ENCODE measurements at places on chromosomes 1 and 21. TPM values are rescaled to one million over a fixed set of nuclear protein-coding genes. Genes with fewer than 3 reads are reported as not detected.

The HSF2BP gene
- total RNA-seq: 0.22 TPM

The RBP7 gene
- not detected for total RNA-seq

The SORT1 gene
- total RNA-seq: 110 TPM

The AGMAT gene
- total RNA-seq: not detected

The SLAMF6 gene
- 1.0 TPM for total RNA-seq

The S100A9 gene
- total RNA-seq: 0.80 TPM

The REN gene
- 1.7 TPM for total RNA-seq

The CFHR2 gene
- not detected for total RNA-seq

The NPPB gene
- total RNA-seq: not detected

The OR14I1 gene
- not detected for total RNA-seq

The CYP4X1 gene
- not detected for total RNA-seq

GRCh38 chr1:63787875-63788274 lies 14.1 kb downstream of the ROR1 start:
- no peaks in the 10 kb centered on the region for H3K4me1 ChIP-seq
- no peak overlapping the region for H3K4me3 ChIP-seq
- DNase-seq: no peak
- H3K36me3 ChIP-seq: no peaks in the 10 kb centered on the region
- H3K27me3 ChIP-seq: no peaks in the 10 kb centered on the region
- no peak overlapping the region for H3K27ac ChIP-seq

- DNase-seq: no peak
- H3K4me3 ChIP-seq: no peak overlapping the region
- no peak overlapping the region for H3K27ac ChIP-seq
- no peaks in the 10 kb centered on the region for H3K27me3 ChIP-seq
- H3K36me3 ChIP-seq: peaks cover 31% of the 10 kb centered on the region
Measured at GRCh38 chr1:117871013-117871412, 58.4 kb downstream of the GDAP2 start.

- H3K36me3 ChIP-seq: no peaks in the 10 kb centered on the region
- DNase-seq: no peak
- no peak overlapping the region for H3K4me3 ChIP-seq
- H3K27me3 ChIP-seq: no peaks in the 10 kb centered on the region
Measured at GRCh38 chr1:195415584-195415983, 1192.7 kb downstream of the KCNT2 start.

DNA sequence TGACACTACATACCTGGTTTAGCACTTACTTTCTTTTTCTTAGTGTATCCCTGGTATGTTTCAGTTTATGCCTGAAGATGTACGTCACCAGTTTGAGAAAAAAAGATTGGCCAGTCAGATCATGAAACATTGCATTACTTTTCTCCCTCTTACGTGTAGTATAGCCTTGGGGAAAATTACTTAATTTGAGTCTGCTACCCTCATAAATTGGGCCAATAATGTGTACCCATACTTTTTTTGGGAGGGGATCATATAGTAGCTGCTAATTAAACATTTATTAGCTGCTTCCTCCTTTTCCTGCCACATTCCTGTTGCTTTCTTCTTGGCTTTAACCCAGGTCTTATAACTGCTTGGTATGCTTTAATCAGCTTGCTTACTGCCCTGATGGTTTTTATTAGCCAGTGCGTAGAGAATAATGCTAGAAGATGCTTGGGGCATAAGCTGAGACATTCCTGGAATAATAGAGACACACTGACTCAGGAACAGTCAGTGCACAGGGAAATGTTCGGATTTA lies 32.1 kb downstream of the RABGAP1L start:
- peaks cover 3% of the 10 kb centered on the region for H3K4me1 ChIP-seq
- no peaks in the 10 kb centered on the region for H3K36me3 ChIP-seq

GRCh38 chr1:78619446-78619802 lies 824 bp upstream of the IFI44L start:
- H3K36me3 ChIP-seq: no peaks in the 10 kb centered on the region
- no peak overlapping the region for H3K27ac ChIP-seq
- no peaks in the 10 kb centered on the region for H3K27me3 ChIP-seq
- no peak for DNase-seq
- H3K4me1 ChIP-seq: no peaks in the 10 kb centered on the region

DNA sequence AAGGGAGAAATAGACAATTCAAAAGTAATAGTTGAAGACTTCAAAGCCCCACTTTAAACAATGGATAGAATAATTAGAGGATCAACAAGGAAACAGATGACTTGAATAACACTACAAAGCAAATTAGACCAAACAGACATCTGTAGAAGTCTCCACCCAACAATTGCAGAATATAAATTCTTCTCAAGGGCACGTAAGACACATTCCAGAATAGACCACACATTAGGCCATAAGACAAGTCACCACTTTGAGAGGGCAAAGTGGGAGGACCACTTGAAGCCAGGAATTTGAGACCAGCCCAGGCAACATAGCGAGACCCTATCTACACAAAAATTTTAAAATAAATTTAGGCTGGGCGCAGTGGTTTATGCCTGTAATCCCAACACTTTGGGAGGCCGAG lies 20.5 kb upstream of the RNF186 start:
- no peaks in the 10 kb centered on the region for H3K4me1 ChIP-seq
- DNase-seq: no peak
- no peak overlapping the region for H3K27ac ChIP-seq
- H3K4me3 ChIP-seq: no peak overlapping the region

DNA sequence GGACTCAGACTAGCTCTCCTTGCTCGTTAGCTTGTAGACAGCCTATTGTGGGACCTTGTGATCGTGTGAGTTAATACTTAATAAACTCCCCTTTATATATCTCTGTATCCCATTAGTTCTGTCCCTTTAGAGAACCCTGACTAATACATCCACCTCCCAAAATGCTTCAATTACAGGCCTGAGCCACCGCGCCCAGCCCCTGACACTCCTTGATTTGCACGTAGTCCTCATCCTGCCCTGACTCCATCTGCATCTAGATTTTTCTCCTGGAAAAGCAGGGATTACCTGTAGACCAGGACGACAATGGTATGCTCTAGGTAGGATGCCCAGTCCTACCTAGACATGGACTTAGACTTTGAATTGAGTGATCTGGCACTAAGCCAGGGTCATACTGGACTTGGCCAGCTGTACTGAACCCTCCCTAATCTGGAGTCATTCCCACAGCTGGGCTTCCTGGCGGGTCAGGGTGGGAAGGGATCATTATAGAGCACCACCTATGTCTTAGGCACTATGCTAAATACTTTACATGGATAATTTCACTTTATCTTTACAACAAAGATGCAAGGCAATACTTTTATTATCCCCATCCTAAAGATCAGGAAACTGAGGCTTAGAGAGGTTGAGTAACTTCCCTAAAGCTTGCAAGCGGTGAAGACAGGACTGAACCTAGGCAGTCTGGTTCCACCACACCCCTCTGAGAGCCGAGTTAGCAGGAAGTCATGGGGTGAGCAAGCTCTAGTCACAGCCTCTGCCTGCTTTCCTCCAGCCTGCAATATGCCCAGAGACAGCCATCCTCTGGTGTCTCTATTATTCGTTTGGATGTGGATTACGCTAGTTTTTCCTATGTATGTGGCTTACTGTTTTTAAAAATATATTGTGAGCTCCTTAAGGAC lies 89.4 kb downstream of the DTL start:
- H3K27me3 ChIP-seq: no peaks in the 10 kb centered on the region
- no peak for DNase-seq
- no peak overlapping the region for H3K27ac ChIP-seq
- peaks cover 2% of the 10 kb centered on the region for H3K4me1 ChIP-seq

DNA sequence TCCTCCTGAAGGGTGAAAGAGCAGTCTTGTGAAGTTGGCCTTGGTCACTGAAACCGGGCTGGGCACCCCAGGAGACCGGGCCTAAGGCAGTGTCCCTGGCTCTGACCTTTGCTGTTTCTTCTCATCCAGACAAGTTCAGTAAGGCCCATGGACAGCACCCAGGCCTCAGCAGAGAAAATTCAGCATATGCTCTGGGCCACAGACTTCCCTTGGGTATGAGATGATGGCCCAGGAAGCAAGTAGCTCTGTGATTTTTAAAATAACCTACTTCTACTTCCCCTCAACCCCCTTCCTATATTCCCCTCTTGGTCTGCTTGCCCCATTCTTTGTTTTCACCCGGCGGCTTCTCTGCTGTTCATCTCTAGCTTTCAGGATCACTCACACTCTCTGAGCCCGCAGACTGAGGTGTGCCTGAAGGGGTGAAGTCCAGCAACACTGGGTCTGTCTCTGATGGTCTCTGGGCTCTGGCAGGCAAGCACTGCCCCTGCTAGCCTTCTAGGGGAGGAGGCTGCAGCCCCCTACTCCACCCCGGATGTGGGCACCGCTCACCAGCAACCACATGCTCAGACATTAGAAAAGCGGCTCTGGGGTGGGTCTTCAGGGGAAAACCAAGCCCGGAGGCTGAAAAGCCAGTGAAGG lies 2.9 kb upstream of the GPR25 start:
- peaks cover 14% of the 10 kb centered on the region for H3K4me1 ChIP-seq
- no peak for DNase-seq
- no peaks in the 10 kb centered on the region for H3K36me3 ChIP-seq
- no peak overlapping the region for H3K27ac ChIP-seq

DNA sequence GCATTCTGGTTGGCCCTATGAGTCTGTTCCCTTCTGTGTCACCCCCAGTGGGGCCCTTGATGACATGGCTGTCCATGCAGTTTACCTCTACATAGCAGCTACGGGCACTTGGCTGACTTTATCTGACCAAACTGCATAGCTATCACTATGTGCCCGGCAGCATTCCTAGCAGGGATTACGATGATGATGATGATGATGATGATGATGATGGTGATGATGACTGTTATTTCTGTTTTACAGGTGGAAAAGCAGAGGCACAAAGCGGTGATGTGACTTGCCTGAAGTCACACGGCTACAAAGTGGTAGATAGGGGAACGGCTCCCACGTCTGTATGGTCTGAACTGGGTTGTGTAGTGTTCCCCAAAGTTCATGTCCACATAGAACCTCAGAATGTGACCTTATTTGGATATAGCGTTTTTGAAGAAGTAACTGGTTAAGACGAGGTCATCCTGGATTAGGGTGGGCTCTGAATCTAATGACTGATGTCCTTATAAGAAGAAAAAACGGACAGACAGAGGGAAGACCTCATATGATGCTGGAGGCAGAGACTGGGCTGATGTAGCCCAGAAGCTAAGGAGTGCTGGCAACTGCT lies 57.6 kb downstream of the RUNX1 start:
- no peaks in the 10 kb centered on the region for H3K36me3 ChIP-seq
- H3K27ac ChIP-seq: no peak overlapping the region
- no peak overlapping the region for H3K4me3 ChIP-seq
- H3K27me3 ChIP-seq: no peaks in the 10 kb centered on the region

DNA sequence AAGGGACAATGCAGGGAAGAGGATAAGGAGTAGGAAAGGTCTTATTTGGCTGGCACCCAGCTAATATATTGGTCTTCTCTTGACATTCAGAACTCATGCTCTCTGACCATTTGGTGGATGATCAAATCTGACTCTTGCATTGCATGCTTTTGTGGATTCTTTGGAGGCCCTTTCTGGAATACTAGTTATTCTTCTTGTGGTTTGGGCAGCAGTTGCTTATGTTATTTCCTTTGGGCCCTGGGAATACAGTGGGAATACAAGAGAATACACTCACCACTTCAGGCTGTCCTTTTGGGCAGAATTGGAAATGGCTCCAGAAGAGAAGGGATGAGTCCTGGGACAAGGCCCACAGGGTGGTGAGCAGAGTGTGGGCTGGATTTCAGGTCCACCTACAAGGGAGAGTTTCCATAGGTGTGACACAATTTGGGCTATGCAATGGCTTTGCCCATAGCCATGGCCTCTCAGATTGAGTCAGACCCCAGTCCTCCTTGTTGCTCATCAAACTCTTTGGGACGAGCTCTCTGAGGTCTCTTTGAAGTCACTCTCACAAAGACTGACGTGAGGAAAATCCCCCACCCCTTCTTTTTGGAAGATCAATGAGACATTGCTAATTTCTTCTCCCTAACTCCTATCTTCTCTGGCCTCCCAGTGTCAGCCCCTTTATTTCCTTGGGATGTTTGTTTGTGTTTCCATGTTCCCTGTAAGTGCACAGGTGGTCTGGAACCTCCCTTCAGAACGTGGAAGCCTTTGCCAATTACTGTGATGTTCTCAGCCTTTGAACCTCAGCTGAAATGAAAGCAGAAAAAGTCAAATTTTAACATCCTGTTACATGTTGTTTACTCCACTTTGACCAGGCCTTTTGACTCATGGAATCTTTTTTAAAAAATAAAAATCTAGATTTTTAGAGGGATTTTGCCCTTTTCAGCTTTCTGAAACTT lies 19.4 kb downstream of the HSD11B1 start:
- no peak overlapping the region for H3K4me3 ChIP-seq
- H3K27ac ChIP-seq: no peak overlapping the region
- no peaks in the 10 kb centered on the region for H3K36me3 ChIP-seq
- DNase-seq: no peak
- H3K27me3 ChIP-seq: no peaks in the 10 kb centered on the region

DNA sequence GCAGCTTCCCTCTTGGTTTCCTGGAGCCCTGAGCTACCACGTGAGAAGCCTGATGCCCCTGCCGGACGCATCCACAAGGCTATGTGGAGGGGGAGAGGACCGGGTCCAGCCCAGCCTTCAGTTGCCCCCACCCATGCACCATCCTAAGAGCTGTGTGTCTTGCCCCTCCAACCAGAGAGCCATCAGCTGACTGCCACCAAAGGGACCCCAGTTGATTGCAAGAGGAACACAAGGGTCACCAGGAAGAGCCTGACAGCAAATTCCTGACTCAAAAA lies 81.5 kb downstream of the GLIS1 start:
- H3K36me3 ChIP-seq: no peaks in the 10 kb centered on the region
- H3K4me3 ChIP-seq: no peak overlapping the region
- no peak overlapping the region for H3K27ac ChIP-seq
- no peak for DNase-seq

DNA sequence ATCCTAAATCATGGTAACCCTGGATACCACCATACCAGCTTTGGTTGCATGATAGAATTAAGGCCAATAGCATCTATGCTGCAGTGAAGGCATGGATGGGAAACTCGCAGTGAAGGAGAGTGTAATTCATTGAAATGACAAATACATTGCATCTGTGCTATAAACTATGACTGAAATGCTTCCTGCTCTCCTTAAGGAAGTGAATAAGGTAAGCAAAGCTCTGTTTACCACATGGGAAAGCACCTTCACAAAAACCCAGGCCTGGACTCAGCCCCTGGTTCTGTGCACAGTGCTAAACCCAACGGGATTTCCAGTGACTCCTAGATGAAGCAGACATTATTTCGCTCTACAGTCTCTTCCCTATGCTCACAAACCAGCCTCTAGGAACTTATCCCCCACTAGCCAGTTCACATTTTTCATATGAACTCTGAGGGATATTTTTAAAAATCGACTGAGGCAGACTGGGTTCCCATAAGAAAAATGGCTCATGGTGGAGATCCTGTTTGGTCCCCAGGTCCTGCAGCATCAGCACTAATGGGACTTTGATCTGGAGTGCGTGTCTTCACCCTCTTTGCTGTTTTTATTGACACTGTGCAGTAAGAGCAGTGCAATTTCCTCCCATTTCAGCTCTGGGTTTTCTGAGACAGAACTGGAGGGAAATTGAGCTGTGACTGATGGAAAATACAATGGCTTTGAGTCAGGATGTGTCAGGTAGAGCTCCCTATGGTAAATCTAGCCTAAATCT lies 362.7 kb downstream of the SIPA1L2 start:
- H3K4me1 ChIP-seq: no peaks in the 10 kb centered on the region
- H3K36me3 ChIP-seq: no peaks in the 10 kb centered on the region
- H3K27ac ChIP-seq: no peak overlapping the region
- no peak for DNase-seq
- H3K27me3 ChIP-seq: no peaks in the 10 kb centered on the region

All from K562 (cell line).